Spinal cord (tissue), 10 donors: ENCODE measurements at places on chromosomes 16 and 17.
A peak's percentile ranks its signal among the peaks of the same experiment; 100 is the strongest.

- DNase-seq: no peak
Observed at GRCh38 chr16:22764662-22765327, 49.2 kb upstream of the HS3ST2 start.

DNA sequence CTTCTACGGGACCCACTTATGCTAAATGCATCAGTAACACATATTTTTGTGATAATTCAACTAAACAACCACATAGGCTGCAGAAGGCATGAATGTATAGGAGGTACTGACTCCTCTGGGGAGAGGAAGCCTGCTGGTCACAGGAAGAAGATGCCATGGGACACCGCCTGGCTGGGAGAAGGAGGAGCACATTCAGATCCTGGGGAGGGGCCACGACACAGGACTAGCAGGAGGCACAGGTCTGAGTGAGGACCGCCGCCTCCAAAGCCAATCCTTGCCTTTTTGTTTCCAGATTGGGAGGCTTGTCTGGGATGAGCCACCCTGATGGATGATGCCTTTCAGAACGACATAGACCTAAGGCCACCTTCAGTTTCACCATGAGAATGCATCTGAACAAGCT is 34.6 kb downstream of the MBTPS1 start:
- DNase-seq: no peak

DNA sequence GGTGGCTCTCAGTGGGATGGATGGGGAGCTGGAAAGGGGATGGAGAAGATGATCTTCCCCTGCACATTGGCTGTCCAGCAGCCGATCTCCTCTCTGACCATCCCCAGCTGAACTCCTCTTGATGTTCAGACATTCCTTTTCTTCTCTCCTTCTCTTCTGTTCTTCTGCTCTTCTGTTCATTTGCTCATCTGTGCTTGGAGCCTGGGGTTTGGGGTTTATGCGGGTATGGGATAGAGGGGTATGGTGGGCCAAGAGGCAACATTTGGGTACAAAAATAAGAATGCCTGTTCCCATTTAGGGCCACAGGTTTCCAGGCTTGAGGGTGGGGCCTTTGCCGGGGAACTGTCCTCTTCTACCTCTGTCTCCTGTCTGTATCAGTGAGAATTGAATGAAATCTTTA is 205.4 kb upstream of the XYLT1 start:
- DNase-seq: no peak

DNA sequence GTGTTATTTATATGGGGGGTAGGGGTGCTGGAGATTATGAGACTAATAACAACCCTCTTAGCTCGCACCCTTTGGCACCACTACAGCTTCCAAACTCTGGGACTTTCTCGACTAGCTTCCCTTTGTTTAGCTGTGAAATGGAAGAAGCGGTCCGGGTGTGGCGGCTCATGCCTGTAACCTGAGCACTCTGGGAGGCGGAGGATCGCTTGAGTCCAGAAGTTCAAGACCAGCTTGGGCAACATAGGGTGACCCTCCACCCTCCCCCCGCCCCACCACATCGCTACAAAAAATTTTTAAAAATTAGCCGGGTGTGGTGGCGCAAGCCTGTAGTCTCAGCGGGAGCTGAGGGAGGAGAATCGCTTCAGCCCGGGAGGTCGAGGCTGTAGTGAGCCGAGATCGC is 814 bp upstream of the CDH3 start:
- DNase-seq: no peak

GRCh38 chr16:9402293-9402860 is 310.9 kb downstream of the HAPSTR1 start:
- no peak for DNase-seq

DNA sequence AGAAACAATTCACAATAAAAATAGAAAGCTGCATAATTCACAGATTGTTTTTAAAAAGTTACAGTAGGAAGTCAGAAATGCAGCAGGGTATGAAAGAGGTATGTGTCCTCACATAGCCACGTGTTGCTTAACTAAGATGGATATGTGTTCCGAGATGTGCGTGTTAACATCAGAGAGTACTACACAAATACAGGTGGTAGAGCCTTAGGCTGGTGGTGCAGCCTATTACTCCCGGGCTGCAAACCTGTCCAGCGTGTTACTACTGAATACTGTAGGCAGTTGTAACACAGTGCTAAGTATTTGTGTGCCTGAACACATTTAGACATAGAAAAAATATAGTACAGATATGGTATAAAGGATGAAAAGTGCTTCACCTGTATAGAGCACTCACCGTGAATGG is 46.4 kb downstream of the USP10 start:
- DNase-seq: no peak

- DNase-seq: no peak
Observed at GRCh38 chr17:77884967-77885641, 73.4 kb upstream of the TNRC6C start.

DNA sequence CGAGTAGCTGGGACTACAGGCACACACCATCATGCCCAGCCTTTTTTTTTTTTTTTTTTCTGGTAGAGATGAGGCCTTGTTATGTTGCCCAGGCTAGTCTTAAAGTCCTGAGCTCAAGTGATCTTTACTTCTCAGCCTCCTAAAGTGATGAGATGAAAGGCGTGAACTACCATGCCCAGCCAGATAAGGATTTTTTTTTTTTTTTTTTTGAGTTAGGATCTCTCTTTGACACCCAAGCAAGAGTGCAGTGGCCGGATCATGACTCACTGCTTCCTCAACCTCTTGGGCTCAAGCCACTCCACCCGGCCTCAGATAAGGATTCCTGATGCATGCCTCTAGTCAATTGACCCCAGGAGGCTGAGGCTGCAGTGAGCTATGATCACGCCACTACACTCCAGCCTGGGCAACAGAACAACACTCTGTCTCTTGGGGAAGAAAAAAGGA is 11.2 kb upstream of the PLEKHG4 start:
- no peak for DNase-seq

DNA sequence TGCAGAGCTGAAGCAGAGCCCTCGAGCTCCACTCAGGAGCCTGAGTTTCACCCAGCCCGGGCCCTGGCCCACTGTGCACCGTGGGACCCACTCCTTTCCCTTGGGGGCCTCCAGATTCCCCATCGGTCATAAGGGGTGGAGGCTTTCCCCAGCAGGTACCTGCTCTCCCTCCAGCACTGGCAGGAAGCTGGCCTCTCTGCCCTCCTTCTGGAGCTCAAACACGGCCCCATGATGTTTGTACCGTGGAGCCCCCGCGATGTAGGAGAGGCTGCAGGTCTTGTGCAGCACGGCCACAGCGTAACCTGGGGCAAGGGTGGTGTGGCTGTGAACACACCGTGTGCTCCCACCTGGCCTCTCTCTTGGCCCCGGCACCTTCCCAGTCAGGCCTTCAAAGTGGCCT is 29.9 kb downstream of the HASPIN start:
- DNase-seq: no peak

DNA sequence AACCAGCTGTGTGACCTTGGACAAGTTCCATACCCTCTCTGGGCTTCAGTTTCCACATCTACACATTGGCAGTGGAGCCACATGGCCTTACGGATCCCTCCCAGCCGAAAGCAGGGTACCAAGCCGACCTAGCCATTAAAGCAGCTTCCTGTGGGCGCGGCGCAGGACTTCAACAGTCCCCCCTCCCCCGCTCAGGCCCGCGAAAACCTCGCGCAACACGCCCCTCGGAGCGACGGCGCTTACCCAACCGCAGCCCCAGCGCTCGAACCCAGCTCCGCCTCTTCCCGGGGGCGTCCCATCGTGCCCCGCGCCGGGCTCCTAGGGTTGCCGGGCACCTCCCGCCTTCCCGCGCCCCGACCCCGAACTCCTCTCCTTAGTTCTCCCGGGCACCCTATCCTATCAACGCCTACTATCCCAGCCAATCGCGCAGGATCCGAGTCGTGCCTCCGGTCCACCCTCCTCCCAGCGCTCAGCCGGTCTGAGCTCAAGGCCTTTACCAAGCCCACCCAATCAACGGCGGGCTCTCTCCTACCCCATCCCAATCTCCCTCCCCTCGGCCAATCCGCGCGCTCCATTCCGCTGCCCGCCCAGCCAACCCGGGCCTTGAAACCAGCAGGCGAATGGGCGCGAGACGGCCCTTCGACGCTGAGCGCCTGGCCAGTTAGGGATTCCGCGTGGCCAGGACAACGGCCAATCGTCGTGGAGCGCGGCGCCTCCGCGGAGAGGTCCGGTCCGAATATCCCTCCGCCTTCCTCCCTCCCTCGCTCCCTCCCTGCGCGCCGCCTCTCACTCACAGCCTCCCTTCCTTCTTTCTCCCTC is at the start of gene KPNB1:
TSS of gene KPNB1 (plus strand) at position 767 of the 819 bp plus-strand sequence. CDS start 326 bp downstream, outside the sequence.
- peak; percentile 98 for DNase-seq
